Effector memory CD8-positive, alpha-beta T cell (primary cell): ENCODE measurements at places on chromosomes 4 and X.

DNA sequence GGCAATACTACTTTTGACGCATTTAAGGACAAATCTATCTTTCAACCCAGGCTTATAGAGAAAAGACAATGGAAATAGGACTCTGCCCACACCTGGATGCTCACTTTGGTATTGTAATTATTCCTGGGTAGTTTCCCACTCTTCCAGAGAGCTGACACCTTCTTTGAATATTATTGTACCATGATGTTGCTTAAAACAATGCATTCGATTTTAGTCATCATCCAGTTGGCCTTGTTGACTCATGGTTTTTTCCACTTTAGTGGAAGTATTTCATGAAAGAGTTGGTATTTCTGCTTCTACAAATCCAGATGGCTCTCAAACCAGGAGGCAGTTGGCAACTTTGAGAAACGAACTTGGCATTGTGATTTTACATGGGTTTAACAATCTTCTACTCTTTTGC lies 124.2 kb downstream of the ENOX2 start:
- DNase-seq: no peak

DNA sequence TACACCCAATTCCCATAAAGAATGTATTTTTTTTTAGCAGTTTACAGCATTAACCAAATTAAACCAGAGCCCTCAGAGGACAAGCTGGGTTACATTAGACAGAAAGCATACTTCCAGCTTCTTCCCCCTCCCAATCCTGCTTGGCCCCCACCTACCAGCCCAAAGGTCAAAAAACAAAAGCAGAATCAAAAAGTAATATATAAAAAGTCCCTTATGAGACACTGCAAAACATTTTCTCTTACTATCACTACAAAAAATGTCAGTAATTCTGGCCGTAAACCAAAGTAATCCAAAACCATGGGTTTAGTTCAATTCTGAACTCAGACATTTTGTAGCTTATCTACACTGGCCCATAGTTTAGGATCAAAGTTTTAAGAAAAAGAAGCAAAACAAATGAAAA lies 38.0 kb downstream of the APBB2 start:
- no peak for DNase-seq

DNA sequence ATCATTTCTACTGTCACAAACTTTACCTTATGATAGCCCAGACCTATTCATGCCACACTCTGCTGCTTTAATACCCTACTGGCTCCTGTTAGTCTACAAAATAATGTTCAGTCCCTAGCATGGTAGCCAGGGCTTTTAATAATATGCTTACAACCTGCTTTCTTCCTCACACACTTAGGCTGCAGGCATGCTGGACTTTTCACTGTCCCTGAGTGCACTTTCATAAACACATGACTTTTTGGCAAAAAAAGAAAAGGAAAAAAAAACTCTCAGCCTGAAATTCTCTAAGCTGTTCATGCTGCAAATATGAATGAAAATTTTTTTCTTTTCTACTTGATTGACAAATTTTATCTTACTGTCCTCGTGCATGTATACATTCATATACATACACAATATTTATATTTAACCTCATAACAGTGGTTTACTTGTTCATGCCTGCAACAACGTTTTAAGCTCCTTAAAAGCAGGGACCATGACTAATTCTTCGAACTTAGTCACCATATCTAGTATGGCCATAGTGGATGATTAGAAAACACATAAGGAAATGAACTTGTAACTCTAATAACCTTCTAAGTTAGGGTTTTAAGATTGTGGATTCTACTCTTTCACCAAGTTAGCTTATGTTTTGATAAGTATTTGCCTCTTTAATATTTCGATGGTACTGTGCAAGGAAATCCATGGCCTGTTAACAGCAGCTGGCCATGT lies 229.5 kb downstream of the SPCS3 start:
- DNase-seq: no peak

DNA sequence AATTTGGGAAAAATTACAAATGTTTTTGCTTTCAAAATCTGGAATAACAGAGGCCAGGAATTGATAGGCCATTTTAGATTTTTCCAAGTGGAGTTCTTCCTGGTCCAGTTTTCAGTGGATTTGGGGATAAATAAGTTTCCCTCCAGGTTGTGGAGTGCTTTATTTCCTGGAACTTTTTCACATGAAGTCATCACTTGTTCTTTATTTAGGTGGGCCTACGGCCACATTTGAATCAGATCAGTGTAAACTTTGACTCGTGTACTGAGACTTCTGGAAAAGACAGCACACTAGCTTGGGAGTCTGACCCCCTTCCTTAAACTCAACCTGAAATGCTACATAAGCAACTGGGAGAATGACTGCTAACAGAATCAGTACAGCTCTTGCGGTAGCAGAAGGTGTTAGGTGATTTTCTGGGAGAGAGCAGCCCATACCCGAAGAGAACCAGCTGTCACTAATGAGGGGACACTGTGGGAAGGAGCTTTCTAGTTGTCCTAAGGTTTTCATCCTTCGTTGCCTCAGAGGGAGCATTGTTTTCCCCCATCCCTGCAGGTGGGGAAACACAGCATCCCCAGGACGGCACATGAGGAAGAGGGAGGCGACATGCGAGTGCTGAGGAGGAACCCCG lies 235.2 kb upstream of the FAT1 start:
- no peak for DNase-seq
